ENCODE measurements at places on chromosomes 5 and 9.

GRCh38 chr9:31950756-31951155 lies 433.7 kb upstream of the ACO1 start:
- no peak for DNase-seq

GRCh38 chr9:121784731-121785411 lies 133.4 kb downstream of the DAB2IP start:
- no peak for DNase-seq

GRCh38 chr5:126525630-126526245 lies 69.3 kb downstream of the ALDH7A1 start:
- DNase-seq = no peak

GRCh38 chr5:22835686-22836085 lies 17.5 kb downstream of the CDH12 start:
- no peak for DNase-seq

DNA sequence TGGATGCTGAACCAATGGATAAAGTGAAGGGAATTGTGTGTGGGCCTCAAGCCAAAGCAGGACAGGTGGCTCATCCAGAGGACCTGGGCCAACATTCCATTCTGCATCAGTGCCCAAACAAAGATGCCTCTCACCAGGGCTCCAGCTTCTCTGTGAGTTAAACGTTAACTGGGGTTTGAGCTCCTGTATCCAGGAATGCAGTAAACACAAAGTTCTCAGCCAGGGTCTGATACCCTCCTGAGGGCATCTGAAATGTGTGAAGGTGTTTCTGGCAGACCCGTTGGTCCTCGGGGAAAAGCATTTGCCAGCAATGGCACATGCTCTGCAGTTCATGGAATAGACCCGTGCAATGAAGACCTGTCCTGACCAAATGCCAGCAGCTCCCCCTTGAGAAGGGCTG lies 33.9 kb upstream of the AOPEP start:
- no peak for DNase-seq

Data from stimulated activated CD4-positive, alpha-beta T cell treated with anti-CD3 and anti-CD28 coated beads, Interleukin-1b, Interleukin-23, amount 100 ng/mL, for 1 hour (primary cell).